NCI-H1417 (cell line): ENCODE measurements at places on chromosomes 1 and 21.

DNA sequence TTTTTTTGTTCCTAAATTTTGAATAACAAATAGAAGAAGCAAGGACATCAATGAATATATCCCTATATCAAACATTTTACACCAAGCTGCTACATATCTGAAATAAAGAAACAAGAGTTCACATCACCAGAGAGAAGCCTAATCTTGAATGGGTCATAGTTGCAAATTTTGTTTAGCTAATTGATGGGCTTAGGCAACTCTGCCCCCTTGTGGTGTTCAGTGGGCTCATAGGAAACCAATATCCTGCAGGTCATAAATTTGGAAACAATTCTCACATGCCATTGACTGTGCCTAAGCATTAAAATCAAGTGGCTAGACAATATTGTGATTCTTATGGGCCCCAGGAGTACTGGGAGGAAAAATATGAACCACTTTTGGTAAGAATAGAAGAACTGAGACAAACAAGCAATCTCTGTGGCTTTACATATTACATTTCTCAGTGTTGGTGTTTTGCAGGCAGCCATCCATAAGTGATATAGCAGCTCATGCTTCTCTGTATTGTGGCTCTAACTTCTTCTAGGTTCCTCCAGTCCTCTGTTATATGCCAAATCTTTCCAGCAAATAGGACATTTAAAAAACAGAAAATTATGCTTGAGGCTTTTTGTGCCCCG is 1262.8 kb upstream of the PRMT6 start:
- peak; percentile 85 for DNase-seq

DNA sequence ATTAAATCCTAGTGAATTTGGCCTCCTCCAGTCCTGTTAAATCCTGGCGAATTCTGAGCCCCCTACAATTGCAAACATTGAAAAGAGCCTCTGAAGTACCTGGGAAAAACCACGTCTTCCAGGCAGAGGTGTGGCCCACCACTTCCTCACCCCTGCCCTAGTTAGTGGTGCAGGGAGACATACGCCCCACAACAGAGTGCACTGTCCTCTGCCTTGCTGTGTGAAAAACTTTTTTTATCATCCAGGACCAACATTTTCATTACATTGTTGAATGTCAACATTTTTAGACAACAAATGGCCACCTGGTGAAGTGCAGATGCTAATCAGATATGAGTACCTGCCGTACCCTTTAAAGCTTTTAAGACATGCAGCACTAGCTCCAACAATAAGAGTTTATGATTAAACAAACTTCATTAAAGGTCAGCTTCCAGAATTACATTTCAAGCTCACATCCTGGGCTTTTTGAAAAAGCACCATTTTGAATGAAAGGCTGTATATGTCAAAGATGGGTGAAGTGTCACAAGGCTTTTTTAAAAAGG is 13.6 kb upstream of the TMPRSS2 start:
- no peak for DNase-seq

- DNase-seq: peak; percentile 73
Measured at GRCh38 chr1:93844262-93845045, 34.6 kb downstream of the DNTTIP2 start.

GRCh38 chr1:221637641-221638041 is 104.2 kb downstream of the DUSP10 start:
- DNase-seq: no peak

GRCh38 chr1:175881246-175881976 is 138.0 kb upstream of the TNR start:
- DNase-seq: peak; percentile 6

- DNase-seq: no peak
Measured at GRCh38 chr1:240936911-240937668, 325.1 kb upstream of the GREM2 start.

DNA sequence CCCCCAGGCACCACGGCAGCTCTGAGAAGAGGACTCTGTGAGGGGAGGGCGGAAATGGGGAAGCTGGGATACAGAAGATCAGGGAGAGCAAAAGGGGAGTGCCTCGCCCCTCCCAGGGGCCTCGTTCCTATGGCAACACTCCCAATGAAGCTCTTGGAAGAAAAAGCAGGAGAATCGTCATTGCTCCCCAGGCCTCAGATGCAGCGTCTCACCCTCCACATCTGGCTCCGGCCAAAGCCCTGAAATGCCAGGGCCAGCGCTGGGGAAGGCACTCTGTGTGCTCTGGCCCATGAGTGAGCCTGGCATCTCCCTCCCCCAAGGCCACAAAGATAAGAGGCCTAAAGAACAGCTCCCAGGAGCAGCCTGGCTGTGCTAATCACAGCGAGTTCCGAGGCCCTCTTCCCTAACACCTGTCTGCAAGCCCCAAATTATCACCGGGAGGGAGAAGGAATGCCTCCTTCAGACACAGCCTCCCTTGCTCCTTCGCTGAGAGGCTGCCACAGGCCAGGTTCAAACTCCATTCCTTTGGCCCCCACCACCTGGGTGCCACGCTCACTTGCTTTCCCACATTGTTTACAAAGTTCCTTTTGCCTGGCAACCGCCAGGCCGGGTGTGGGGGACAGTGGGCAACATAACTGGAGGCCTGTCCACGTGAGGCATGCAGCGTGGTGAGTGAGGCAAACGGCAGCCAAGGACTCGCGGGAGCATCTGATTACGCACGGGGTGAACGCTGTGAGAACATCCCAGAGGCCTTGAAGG is 27.8 kb downstream of the ECE1 start:
- DNase-seq: peak; percentile 54

DNA sequence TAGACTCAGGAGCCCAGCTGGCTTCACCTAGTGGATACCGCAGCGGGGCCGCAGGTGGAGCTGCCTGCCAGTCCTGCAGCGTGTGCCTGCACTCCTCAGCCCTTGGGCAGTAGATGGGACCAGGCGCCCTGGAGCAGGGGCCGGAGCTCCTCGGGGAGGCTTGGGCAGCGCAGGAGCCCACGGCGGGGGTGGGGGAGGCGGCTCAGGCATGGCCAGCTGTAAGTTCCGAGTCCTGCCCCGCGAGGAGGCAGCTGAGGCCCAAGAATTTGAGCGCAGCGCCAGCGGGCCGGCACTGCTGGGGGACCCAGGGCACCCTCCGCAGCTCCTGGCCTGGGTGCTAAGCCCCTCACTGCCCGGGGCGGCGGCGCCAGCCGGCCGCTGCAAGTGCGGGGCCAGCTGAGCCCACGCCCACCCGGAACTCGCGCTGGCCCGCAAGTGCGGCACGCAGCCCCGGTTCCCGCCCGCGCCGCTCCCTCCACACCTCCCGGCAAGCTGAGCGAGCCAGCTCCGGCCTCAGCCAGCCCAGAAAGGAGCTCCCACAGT is 30.9 kb downstream of the UTP25 start:
- DNase-seq: no peak

- DNase-seq: peak; percentile 51
Measured at GRCh38 chr21:44890338-44890931, 16.9 kb upstream of the PTTG1IP start.

DNA sequence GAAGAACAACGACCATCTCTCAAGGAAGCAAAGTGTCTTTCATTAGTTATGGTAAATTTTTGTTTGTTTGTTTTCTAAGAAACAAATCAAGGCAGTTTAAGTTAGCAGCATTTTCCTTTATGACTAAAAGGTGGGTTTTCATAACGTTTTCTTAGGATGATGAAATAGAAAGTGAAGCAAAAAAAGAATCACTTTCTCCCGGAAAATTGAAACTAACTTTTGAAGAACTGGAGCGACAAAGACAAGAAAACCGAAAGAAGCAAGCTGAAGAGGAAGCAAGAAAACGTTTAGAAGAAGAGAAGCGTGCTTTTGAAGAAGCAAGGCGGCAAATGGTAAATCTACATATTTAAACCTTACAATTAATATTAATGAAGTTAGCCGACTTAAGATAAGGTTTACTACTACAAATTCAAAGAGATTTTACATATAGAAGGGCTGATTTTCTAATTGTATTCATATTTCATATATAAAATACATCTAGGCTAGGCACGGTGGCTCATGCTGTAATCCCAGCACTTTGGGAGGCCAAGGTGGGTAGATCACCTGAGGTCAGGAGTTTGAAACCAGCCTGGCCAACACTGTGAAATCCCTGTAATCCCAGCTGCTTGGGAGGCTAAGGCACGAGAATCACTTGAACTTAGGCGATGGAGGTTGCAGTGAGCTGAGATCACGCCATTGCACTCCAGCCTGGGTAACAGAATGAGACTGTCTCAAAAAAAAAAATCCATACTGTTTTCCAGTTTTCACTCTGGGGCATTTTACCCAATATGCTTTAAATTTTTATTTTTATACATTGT is 38.3 kb downstream of the NEXN start:
- no peak for DNase-seq

DNA sequence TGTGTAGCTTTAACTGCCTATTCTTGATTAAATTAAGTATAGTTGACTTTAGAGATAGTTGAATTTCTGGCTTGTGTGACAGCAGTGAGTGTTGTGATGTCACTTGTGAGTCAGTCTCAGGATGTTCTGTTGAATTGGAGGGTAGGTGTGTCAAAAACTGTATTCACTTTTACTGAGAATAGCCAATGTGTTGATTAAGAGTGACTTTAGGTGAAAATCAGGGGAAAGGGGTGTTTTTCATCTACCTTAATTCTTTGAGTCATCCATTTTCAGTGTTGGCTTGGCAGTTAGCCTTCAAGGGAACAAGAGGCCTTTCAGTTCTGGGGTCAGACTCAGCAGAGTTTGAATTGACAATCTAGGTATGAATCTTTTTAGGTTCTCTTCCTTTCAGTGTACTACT is 75.9 kb downstream of the CDC14A start:
- no peak for DNase-seq

DNA sequence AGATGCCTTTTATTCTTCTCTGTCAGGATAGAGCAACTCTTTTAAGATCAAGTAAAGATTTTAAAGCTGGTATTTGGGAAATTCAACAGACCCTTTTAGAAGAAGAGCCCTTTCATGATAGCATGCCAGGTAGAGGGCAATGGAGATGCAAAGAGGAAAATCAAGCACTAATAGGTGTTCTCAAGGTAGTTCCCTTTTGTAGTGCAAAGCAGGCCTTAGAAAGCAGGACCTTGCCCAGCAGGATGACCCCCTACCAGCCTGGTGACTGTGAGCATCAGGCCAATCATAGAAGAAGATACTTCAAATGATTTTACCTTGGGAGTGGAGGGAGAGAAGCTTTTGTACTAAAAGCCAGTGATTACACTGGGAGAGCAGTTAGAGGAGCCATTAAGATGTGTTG is 381.4 kb upstream of the ZRANB2 start:
- DNase-seq: no peak

DNA sequence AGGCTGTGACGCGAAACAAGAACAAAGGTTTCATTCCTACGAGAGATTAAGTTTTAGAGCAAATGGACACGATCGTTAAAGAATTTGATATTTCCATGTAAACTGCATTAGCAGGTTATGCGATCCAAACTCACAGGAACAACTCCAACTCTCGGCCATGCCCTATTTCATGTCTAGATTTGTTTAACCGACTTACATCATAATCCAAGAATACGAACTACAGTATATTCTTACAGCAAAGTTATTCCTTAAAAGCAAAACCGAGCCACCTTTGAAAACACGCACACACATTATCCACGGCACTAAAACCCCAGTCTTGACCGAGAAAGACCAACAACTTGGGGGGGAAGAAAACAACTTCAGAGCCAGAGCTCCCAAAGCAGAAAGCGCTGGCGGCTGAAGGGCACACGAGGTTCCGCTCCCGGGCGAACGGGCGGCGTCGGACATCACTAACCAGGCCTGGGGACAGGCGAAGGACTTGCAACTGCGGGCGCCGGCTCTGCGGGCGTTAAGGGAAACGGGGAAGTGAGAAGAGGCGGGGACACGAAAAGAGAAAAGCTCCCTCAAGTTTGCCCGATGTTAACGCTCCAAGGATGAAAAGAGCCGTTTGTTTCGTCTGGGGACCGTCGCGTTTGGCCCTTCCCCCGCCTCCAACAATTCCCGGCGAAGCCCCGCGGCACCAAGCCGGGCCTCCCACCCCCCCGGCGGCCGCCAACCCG is 690 bp downstream of the B3GALNT2 start:
- DNase-seq: peak; percentile 85

DNA sequence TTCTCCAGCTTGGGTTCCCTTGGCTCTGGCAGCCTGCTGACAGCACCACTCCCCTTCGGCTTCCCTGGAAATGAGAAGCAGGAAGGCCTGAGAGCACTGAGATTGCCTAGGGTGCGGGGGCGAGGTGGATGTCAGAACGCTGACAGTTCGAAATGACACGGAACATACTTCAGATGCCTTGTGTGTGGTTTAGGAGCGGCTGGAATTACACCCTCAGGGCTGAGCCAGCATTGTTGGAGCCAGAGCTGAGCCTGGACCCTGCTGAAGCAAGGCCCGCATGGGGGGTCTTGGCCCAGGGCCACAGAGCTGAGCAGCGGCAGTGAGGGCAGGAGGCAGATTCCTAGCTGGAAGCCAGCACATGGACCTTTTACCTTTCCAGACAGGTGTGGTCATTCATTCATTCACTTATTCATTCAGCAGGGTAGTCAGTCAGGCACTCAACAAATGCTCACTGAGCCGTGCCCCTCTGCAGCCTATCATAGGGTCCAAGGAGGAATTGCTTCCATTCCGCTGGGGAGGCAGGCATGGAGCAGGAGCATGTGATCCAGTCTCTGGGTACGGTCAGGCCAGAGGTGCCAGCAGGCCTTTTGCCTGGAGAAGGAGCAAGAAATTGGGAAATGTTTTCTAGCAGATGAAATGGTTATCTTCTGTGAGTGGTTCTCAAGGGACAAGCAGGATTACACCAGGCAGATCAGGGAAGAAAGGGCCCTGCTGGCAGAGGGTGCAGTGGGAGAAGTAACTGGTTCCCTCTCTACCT is 6.6 kb upstream of the FOXE3 start:
- DNase-seq: no peak

- no peak for DNase-seq
Measured at GRCh38 chr1:114139540-114139939, 14.1 kb downstream of the SYT6 start.

DNA sequence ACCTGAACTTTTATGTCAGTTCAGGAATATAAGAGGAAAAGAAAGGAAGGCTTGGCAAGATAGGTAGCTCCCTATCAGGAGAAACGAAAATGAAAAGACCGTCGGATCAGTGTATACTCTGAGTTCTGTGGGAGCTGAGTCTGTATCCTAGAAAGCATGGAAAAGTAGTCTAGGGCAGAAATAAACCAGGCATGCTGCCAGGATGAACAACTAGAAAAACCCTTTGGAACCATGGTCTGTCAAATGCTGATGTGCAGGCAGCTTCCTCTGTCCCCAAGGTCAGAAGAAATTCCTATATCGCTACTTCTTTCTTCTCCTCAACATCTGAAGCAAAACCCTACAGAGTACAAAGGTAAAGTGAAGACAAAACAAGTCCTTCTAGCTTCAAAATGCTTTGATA is 268.8 kb downstream of the ST6GALNAC3 start:
- no peak for DNase-seq

GRCh38 chr1:212037900-212038299 is 2.4 kb downstream of the DTL start:
- no peak for DNase-seq

GRCh38 chr21:31133243-31133830 is 95.1 kb upstream of the KRTAP19-8 start:
- DNase-seq: no peak

- DNase-seq: peak; percentile 35
Measured at GRCh38 chr1:20964540-20965484, 177.7 kb upstream of the HP1BP3 start.

- DNase-seq: no peak
Measured at GRCh38 chr21:46437096-46437498, 21.6 kb upstream of the DIP2A start.
